ENCODE measurements at places on chromosomes 3 and 15.
A peak's percentile ranks its signal among the peaks of the same experiment; 100 is the strongest.

DNA sequence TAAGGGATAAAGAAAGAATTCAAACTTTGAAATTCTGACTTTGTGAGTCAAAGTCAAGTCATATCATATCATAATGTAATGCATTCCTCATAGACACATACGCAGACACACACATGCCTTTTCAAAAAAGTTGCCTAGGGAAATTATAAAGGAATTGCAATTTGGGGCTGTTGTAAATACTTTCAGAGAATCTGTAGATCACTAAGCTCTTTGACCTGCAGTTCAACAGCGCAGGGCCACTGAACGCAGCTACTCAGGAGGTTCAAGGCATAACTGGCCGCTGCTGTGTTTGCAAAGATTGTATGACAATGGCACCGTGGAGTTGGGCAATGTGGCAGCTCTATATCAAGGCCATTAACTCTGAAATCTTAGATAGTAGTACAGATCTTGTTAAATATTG is 188.4 kb upstream of the THRB start:
- DNase-seq: no peak

DNA sequence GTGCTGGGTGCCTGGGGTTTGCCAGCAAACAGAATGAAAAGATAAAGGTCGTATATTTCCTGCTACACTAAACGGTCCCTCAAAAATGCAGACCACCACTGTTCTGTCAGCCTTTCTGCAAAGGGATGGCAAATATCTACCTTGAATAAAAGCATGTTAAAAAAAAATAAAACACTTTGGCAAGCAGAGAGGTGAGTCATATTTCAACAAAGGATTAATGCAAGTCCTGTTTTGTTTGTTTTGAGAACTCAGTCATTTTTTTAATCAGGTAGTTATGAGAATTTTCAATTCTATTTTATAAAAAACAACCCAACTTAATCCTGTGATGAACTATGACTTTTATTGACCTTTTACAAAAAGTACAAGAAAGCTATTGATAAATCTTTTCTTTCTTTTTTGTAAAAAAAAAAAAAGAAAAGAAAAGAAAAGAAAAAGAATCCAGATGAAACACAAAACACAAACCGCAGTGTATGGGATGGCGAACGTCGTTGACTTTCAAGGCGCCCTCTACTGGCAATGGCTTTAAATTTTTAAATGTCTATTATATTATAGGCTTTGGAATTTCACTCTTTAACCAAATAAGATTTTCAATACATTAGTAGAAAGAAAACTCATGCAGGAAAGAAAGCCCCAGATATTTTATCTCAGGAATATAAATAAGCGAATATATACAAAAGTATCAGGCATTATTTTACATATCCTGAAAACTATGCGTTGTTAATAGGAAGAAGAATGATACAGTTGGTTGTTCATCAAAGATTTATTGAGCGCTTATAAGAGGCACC is 87.8 kb downstream of the NCEH1 start:
- DNase-seq: no peak

DNA sequence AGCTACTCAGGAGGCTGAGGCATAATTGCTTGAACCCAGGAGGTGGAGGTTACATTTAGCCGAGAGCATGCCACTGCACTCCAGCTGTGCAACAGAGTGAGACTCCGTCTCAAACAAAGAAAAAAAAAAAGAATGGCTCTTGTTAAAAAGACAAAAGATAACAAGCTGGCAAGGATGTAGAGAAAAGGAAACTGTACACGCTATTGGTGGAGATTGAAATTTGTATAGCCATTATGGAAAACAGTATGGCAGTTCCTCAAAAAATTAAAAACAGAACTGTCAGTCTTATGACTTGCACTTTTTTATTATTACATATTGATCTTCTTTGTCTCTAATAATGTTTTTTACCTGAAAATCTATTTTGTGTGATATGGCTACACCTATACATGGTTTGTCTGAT is 41.9 kb downstream of the MEX3B start:
- no peak for DNase-seq

- no peak for DNase-seq
Measured at GRCh38 chr15:29675791-29676301, 146.4 kb downstream of the TJP1 start.

GRCh38 chr3:135040321-135041240 is 245.5 kb downstream of the EPHB1 start:
- no peak for DNase-seq

- no peak for DNase-seq
Measured at GRCh38 chr15:92624401-92624991, 31.1 kb downstream of the FAM174B start.

GRCh38 chr15:41553731-41554130 is 5.3 kb upstream of the TYRO3 start:
- DNase-seq: no peak

DNA sequence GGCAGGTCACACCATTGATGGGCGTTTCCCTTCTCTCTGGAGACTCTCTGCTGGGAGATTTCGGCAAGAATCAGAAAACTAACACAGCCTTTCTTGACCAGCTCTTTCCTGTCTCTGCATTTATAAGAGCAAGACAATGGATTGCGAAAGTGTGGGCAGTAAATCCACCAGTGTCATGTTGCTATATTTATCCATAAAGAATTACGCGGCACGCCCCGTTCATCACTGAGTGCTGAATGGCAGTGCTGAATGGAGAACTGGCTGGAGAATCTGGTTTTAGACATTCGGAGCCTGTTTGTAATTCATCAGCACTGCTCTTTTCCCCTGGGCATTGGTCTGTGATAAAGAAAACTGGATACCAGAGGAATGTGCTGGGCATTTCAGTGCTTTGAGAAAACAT is 2.0 kb upstream of the CEMIP start:
- DNase-seq: no peak

DNA sequence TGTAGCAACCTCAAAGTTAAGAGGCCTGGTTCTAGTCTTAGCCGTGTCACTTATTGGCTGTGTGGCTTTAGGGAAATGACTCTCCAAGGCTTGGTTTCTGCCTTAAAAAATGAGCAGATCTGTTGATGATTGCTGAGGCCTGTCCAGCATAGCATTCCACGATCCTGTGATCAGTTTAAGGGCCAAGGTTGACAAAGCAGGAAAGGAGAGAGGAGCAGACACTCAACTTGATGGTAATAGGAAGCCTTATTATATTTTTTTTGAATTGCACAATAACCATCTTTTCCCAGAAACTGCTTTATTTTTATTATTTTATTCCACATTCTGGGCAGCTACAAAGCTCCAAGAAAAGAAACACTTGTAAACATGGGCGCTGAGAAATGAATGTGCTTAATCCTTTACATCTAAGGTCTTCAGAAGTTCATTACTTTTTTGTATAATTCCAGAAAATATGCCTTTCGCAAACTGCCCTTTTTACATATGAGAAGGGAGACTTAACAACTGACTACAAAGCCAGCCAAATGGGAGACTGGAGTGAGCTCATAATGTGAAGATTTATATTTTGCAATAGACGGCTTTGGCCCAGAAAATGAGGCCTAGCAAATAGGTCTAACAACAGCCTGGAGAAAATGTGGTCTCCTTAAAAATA is 241.0 kb downstream of the ATP8B4 start:
- DNase-seq: no peak

- no peak for DNase-seq
Measured at GRCh38 chr3:12612514-12613226, 51.2 kb downstream of the RAF1 start.

DNA sequence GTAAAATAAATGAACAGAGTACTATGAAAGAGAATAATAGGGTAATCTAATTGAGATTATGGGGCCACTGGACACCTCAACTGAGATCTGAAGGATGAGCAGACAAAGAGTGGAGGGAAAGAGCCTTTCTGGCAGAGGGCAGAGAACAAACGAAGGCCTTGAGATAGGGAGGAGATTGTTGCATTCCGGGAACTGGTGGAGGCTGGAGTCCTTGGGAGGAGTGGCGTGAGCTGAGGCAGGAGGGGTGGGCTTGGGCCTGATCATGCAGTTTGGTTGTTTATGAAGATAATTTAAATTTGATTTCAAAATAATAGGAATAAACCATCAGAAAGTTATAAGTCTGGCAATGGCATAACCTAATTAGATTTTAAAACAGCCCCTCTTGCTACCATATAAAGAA is 59.5 kb upstream of the GALNT15 start:
- DNase-seq: no peak

DNA sequence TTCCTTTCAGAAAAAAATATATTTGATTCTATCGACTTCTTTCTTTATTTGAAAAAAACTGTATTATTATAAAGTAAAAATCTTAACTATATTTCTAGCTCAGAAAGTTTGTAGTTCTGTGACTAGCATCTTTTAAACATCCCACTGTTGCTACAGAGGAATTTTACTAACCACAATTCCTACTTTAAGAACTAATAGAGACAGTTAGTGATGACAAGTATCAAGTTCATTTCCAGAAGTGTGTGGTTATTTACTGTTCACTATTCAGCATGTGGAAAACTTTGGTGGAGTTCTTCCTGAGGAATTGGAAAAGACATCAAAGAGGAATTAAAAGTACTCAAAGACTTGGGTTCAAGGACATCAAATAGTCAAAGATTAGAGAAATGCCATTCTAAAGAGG is 524.1 kb upstream of the CBLB start:
- DNase-seq: no peak

DNA sequence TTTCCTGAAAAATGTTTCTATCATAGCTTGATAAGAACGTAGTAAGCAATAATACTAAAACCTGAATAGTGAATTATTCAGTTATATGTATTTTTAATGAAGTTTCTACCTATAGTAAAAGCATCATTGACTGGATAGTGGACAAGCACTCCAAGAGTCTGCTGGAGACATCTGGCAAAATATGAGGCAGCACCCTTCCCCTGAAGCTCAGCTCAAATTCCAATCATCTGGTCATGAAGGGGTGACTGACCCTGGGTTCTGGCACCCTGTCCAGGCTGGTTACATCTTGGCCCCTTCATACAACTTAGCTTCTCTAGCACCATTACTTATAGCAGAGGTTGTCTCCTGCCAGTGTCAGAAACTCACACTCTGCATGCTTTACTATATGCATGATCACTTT is 455.4 kb downstream of the RAP2B start:
- DNase-seq: no peak

- no peak for DNase-seq
Measured at GRCh38 chr3:53506110-53506762, 11.8 kb downstream of the CACNA1D start.

GRCh38 chr3:115148142-115148790 is 1.2 kb upstream of the ZBTB20 start:
- DNase-seq: no peak

- no peak for DNase-seq
Measured at GRCh38 chr3:78494851-78495250, 1272.9 kb downstream of the ROBO1 start.

- peak; percentile 5 for DNase-seq
Measured at GRCh38 chr3:17195856-17196604, 311.3 kb downstream of the PLCL2 start.

- DNase-seq: no peak
Measured at GRCh38 chr15:61383421-61383820, 154.3 kb upstream of the RORA start.

GRCh38 chr3:149086232-149086988 is at the start of gene HLTF:
HLTF (minus strand) TSS chr3:149086533; CDS start chr3:149086336, 197 bp downstream.
- peak; percentile 89 for DNase-seq

DNA sequence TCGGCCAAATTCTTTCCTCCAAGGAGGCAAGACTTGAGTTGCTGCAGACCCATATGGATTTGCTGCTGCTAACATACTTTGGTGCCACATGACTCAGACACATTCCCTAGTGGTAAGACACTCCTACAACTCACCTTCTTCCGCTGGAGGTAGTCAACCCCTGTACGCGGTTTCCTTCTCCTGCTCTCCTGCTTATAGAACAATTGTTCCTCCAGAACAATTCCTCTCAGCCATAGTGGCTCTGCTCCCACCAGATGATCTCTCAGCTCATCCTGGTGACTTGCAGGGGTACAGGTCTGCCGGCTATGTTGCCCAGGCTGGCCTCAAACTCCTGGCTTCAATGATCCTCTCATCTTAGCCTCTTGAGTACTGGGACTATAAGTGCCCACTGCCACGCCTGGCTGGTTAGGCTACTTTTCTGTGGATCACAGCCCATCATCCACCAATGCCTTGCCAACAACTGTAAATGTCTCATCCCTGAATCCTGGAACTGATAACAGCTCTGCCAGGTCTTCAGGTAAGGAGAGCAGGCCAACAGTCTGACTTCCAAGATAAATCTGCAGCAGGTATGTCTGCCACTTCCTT is 2.4 kb upstream of the CXCR6 start:
- DNase-seq: no peak
